ENCODE measurements at places on chromosomes 1 and 21. TPM values are rescaled to one million over a fixed set of nuclear protein-coding genes. Genes with fewer than 3 reads are reported as not detected.

GRCh38 chr1:38926091-38926490 is 15.5 kb downstream of the RHBDL2 start:
- DNase-seq: no peak

Gene TRIM62
- total RNA-seq: 6.5 TPM

GRCh38 chr21:45134279-45135076 is 60.1 kb downstream of the ADARB1 start:
- DNase-seq: no peak

Gene RPTN
- total RNA-seq: not detected

Gene PIK3R3
- 1.6 TPM for total RNA-seq
